Small intestine (tissue), 16 donors: ENCODE measurements at places on chromosomes 16 and 17. TPM values are rescaled to one million over a fixed set of nuclear protein-coding genes. Genes with fewer than 3 reads are reported as not detected.

- no peak for DNase-seq
Observed at GRCh38 chr17:32314636-32315035, 27.3 kb downstream of the C17orf75 start.

GRCh38 chr17:50947782-50948543, 81.8 kb upstream of the TOB1 start:
- no peak for DNase-seq

The GUCY2D gene
- polyA plus RNA-seq = not detected

- DNase-seq = no peak
Observed at GRCh38 chr17:49549311-49549605, 26.4 kb upstream of the NXPH3 start.

The RHBDL1 gene
- polyA plus RNA-seq = 6.2 TPM

DNA sequence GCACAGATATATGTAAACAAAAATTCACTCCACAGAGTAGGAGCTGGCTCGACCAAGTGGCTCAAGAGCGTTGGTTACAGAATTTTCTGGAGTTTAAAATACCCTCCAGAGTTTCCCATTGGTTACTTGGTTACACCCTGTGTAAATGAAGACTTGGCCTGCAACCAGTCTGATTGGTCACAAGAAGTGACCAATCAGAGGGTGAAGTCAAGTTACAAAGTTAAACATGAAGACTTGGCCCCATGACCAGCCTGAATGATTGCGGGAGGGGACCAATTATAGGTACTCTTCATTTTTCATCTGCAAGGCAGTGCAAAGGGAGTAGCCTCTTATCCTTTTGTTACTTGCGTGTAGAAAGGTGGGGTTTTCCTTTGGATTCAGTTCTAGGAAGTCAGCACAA, 121.3 kb upstream of the SALL1 start:
- DNase-seq = no peak

The KRT27 gene
- 0.03 TPM for polyA plus RNA-seq

The C16orf54 gene
- polyA plus RNA-seq = 2.2 TPM

GRCh38 chr17:15509095-15509494, 41.7 kb upstream of the CDRT4 start:
- DNase-seq = no peak

DNA sequence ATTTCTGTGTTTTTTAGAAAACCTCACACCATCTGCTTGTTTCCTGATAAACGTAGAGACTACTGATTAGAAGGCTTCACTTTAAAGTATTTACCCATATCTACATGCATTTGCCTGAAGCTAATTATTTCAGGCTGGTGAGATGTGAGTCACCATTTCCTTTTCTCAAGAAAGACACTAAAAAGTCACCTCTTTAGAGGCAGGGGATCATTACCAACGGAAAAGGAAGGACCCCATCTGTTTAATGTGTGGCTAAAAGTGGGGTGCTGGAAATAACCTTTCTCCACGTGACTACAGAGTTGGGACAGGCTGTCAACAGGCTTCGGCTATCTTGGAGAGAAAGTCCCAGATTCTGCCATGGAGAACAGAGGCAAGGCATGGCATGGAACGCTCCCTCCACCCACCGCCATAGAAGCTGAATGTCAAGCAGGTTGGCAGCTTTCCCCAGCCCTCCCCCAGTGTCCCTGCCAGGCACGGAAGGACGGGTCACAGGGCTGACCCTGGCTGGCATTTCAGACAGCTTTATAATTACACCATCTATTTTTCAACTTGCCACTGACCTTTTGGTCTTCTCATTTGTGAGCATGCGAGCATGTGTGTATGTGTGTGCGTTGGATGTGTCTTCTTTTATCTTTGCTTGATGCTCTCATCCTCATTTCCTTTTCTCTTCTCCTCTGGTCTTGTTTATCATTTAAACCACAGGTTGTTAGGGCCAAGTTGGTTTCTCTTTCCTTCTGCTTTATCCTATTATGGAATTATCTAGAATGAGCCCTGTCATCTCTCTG, 157.0 kb downstream of the CPPED1 start:
- DNase-seq = no peak

DNA sequence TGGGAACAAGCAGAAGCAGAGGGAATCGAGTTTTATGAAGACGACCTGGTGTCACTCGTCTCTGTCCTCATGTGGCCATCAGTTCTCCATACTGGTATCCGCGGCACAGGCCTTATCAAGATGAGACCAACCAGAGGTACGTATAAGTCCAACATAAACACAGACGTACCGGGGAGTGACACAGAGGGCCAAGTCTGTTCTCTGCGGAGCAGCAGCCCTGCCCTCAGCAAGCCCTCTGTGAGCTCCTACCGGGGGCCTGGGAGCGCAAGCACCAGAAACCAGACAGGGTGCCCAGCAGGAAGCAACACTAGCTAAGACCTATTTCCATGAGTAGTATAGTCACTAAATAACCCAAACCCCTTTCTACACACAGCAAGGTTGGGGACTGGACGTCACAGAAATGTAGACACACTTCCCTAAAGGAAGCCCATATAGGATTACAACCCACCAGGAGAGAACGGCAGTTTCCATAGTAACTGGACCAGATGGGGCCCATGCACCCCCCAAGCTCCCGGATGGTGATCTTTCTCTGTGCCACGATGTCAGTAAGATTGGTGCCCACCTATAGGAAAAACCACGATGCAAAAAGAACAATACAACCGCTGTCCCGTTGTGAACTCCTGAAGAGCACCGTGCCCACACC, 911 bp downstream of the ARL16 start:
- DNase-seq = no peak

- peak; percentile 52 for DNase-seq
Observed at GRCh38 chr17:46194393-46195216, 1.4 kb upstream of the KANSL1 start.

- DNase-seq = no peak
Observed at GRCh38 chr16:8846401-8846932, 22.3 kb downstream of the CARHSP1 start.

- DNase-seq = no peak
Observed at GRCh38 chr17:16215002-16215272, 397 bp downstream of the NCOR1 start.

The KARS1 gene
- 81.2 TPM for polyA plus RNA-seq

The SLC16A6 gene
- polyA plus RNA-seq = not detected

The C16orf74 gene
- 5.6 TPM for polyA plus RNA-seq

DNA sequence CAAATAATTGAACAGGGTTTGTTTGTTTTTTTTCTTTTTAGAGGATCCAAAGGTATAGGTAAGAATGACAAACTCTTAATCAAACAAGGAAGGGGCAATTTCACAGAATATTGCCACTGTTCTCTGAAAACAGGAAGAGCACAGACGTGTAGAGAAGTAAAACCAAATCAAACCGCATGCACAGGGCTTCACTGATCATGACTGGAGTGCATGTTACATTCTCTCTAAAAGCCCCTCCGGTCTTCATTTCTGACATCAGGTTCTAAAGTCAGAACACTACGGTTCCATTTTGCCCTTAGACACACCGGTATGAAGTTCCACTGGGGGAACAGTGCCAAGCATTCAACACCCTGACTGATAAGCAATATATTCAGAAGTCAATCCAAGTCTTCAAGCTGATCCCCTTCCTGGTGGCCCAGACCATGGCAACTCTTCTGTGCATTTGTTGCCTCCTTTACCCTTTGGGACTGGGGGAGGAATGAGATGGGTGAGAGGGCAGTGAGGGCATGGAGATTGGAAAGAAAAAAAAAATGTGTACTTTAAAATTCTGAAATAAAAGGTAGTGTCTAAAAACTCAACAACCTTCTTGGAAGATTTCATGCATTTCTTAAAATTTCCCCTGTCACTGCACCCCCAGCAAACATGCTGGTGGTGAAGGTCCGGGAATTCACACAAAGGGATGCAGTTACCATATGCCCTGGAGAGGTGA, 1.4 kb downstream of the MMD start:
- DNase-seq = peak; percentile 58

The CA4 gene
- polyA plus RNA-seq = not detected

DNA sequence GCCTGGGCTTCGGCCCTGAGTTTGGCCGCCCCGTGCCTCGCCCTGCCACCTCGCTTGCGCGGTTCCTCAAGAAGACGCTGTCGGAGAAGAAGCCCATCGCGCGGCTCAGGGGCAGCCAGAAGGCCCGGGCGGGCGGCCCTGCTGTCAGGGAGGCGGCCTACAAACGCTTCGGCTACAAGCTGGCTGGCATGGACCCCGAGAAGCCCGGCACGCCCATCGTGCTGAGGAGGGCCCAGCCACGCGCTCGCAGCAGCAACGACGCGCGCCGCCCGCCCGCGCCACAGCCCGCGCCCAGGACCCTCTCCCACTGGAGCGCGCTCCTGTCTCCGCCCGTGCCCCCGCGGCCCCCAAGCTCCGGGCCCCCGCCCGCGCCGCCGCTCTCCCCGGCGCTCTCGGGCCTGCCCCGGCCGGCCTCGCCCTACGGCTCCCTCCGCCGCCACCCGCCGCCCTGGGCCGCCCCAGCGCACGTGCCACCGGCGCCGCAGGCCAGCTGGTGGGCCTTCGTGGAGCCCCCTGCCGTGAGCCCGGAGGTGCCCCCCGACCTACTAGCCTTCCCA, 12.0 kb downstream of the MYO15A start:
- DNase-seq = no peak

GRCh38 chr16:66414891-66415290, 12.2 kb upstream of the BEAN1 start:
- no peak for DNase-seq

The CCDC78 gene
- polyA plus RNA-seq = 0.72 TPM

DNA sequence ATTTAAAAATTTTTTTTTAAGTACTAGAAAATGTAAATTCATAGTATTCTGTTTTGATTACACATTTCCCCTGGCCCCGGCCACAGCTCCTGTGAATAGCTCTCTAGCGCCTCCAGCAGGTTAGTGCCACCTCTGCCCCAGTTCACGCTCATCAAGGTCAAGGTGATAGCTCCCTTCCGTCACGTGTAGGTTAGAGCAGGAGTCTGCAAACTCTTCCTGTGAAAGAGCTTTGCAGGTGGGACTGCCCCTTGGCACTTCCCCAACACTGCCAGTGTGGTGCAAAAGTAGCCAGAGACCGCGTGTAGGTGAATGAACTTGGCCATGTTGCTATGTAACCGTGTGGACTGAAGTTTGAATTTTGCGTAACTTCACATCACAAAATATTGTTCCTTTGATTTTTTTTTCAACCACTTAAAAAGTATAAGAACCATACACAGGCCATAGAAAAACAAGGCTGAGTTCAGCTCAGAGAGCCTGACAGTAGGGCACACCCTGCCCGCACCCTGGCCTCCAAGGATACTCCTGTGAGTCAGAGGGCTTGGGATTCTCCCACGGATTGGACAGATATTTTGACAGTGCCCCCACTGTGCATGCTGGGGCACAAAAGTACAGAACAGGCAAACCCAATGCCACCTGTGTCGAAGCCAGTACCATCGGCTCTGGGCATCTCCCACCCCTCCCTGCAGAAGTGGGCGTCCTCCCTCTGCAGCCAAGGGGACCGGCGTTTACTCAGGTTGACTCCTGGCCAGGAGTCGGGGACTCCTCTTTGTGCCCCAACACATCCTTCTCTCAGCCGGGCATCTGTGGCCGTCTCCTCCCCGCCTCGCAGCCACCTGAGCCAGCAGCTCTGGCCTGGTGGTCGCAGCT, 92.0 kb upstream of the CHMP6 start:
- DNase-seq = peak; percentile 47

DNA sequence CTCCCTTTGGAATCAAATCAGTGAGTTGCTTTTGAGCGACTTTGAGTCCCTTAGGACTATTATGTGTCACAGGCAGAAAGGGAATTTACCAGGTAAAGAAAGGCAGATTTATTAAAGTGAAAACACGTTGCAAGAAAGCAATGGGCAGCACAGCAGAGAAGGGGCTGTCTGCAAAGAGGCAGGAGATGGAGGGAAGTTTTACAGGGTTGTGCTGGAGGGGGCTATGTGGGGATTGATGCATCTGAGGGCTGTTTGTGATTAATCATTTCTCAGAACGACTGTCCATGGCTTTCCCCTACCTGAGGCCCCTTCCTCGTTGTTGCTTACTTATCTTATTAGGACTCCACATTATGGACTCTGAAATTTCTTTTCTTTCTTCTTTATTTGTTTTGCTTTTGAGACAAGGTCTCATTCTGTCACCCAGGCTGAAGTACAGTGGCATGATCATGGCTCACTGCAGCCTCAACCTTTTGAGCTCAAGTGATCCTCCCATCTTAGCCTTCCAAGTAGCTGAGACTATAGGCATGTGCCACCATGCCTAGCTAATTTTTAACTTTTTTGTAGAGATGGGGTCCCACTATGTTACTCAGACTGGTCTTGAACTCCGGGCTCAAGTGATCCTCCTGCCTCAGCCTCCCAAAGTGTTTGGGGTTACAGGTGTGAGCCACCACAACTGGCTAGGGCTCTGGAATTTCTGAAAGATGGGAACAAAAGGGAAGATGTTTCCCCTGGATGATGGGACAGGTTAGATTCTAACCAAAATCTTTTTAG, 5.5 kb downstream of the WWP2 start:
- peak; percentile 65 for DNase-seq

GRCh38 chr17:78381601-78382232, 3.3 kb downstream of the PGS1 start:
- peak; percentile 21 for DNase-seq

DNA sequence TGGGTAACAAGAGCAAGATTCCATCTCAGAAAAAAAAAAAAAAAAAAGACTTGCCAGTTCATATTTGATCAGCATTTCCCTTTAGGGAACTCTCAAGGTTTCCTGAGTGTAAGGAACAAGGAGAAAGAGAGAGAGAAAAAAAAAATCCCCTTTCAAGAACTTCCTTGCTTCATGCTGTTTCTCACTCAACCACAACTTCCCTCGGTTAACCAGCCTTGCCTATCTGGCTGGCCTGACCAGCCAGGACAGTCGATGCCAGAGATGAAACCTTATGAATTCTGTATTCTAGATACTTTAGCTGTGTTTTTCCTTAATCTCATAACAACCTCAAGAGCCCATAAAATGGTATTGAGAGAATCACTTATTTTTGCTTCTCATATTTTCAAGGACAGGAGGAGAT, 2.6 kb upstream of the N4BP1 start:
- DNase-seq = no peak

DNA sequence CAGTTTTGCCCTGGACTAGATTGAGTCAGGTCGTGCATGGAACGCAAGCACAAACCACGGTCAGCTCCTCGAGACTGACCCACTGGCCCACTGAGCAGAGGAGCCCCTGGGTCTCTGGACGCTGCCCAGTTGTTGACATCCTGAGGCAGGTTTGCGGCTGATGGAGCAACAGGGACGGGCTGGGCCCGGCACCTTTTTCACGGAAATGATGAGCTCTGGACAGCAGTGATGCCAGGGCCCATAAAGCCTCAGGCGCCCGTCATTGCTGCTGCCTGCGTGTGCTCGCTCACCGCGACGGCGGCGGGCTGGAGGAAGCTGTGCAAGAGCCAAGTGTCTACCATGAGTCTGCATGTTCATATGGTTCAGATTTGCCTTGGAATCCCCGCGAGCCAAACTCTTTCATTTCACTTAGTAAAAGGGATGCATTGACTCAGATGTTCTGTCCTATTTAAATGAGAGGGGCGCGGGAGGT, 30.8 kb upstream of the CRISPLD2 start:
- no peak for DNase-seq

DNA sequence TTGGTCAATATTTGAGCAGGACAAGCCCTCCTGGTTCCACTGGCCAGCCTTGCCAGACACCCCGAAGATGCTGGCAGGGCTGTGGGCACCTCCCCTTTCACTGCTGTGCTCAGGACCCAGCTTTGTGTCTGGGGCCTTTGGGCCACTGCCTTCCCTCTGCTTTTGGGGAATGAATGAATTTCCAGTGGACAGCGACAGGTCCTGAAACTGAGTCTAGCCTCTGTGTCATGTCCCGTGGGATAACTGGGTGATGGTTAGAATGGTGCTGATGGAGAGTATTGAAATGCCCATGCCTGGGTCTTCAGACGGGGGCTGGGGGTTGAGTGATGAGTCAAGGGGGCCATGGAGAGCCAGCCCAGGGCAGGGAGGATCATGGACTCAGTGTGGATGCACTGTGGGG, 135.8 kb downstream of the FOXL1 start:
- no peak for DNase-seq

The DHRS7C gene
- polyA plus RNA-seq = not detected

The COL1A1 gene
- 2.2 TPM for polyA plus RNA-seq

- DNase-seq = peak; percentile 99
Observed at GRCh38 chr17:42980274-42980765, at the start of gene RUNDC1. TSS of gene RUNDC1 (plus strand) at chr17:42980565. CDS start at chr17:42980577, 12 bp downstream.
